ENCODE measurements at places on chromosomes 2 and 18.

GRCh38 chr18:78072375-78072774 lies 822.7 kb downstream of the GALR1 start:
- DNase-seq, result no peak

- no peak for DNase-seq
Observed at GRCh38 chr2:163205589-163206254, 367.2 kb upstream of the KCNH7 start.

DNA sequence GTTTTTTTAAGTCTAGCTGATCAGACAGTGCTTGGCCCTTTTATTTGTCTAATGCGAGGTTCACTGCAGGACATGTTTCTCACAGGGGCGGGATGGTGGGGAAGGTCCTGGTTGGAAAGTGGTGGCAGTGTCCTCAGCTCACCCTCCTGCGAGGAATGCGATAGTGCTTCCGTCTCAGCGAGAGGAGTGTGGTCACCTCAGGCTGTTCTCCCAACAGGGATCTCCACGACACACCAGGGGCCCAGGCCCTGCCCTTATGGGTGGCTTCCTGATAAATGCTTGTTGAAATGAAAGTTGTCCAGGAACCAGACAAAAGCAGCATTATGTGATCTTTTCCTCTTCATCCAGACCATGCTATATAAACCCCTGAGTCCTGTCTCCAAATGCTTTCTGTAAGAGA lies 70.1 kb downstream of the BOLA3 start:
- no peak for DNase-seq

DNA sequence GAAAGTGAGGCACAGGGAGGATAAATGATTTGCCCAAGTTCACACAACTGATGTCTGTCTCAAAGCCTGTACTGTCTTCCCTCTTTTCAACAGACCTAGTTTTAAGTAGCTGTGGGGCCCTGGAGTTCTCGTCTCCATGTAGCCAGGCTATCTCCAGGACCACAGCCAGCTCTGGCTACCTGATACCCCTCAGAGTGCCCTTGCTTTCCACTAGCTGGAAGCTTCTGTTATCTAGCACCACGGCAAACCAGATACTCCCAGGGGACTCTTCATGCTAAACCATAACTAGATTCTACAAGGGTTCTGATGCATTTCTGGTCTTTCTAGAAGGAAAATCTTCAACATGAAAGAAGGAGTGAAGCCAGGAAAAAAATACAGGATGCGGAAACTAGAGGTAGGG lies 137.3 kb downstream of the GALNT14 start:
- DNase-seq, result no peak

GRCh38 chr2:231457101-231457500 lies 7.2 kb downstream of the NCL start:
- no peak for DNase-seq

DNA sequence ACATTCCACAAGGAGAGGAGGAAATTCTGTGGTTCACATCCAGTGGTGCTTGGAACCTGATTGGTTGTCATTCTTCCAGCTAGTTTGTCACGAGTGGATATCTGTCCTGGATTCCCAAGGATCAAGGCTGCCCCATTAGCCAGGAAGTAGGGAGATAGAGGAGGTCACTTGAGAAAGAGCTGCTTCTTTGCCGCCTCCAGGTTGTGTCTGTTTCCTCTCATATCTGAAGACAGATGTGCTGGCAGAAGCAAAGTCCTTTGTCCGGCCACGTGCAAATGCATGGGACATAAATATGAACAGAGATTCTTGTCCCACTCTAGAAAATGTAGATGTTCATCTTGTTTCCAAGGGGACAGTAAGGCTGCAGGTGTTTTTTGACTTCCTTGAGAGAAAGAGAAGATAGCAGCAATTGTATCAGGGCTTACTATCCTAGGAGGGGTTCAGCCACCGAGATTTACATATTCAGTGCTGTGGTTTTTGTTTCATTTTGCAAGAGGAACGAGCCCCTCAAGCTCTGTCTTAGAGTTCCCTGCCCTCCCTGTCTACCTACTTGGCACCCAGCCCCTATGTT lies 174.4 kb downstream of the RPIA start:
- DNase-seq, result no peak

Measured in fibroblast of lung (primary cell).